ENCODE measurements at places on chromosomes 2 and 18.

DNA sequence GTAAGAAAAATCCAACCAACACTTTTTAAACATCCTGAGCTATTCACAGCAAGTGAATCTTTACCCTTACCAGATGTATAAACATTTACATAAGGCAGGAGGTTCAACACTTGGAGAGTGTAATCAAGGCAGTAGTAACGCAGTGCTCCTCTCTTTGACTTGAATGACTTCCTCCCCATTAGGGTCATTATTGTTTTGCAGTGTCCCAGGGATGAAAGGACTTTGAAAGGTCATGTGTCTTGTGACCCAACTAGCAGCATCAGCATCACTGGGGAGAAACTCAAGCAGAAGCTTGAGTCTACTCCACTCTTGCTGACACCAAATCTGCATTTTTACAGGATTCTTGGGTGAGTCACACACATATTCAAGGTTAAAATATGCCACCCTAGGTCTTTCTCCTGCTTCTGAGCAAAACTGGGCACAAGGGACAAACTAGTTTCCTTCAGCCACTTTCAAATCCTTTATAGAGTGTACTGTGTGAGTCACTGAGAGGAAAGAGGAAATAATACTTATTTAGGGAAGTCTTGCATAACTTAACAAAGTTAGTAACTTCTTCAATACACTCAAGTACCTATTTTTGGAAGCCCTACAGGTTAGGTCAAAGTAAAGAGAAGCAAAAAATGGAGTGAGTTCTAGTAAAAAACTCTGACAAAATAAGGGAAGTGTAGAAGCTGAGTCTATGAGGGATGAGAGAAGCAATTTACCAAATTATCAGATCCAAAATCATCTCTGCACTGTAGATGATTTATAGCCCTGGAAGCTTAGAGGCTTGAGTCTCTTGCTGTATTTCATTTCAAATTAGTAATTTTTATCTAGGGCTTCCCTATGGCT lies 51.0 kb upstream of the EML4 start:
- DNase-seq: no peak

GRCh38 chr2:136051001-136051724 lies 65.7 kb upstream of the DARS1 start:
- DNase-seq: no peak

DNA sequence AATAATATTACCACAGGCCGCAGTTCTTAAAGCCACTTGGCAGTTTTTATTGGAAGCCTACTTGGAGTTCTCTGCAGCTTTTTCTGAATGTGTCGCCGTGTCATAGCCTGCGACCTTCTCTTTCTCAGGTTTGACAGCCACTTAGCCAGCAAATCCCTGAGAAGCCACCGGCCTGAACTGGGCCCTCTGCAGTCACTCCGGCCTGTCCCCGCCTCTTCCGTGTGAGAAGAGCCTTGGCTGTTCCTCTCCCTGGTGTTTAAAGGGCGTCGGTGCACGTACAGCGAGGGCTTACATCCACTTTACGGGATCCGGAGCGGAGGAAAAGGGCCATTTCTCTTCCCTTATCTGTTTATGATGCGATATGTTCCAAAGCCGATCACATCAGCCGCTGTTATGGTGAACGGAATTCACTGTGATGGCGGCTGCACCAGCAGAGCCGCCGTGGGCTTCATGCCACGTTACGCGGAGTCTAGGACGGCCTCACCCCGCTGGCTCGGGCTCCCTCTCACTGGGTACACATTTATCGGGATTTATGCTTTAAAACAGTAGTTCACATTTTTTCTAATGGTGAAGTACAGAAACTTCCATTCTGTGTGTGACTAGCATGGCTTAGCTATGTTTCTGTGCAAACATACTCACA lies 66.8 kb downstream of the GBX2 start:
- no peak for DNase-seq

DNA sequence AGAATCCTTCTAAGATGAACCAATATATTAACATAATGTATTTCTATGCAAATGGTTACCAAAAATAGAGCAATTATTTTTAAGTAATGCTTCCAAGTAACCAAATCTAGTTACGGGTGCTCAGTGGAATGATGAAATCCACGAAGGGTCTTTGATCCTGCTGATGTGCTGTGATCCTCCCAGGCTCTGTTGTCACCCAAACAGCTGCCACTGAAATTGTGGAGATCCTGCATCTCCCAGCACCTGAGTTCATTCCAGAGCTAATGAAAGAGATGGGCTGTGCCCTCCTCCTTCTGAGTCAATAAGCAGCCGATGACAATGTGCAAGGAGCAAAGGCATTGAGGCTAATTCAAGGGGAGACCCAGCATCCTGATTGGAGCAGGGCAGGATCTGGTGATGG lies 362.4 kb upstream of the SOX11 start:
- no peak for DNase-seq

DNA sequence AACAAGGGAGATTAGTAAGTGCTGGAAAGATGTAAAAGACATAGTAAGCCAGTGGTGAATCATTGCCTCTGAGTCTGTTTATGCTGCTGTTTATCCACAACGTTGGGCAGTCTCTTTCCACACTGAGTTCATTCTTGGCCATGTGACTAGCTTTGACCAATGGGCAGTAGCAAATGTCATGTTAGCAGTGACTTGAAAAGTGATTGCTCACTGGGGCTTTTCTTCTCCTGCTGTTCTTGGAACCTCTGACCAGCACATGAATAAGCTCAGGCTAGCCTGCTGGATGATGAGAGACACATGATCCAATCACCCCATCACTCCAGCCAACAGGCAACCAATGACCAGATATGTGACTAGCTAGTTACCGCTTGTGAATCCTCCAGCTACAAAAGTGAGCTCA lies 360.4 kb downstream of the SLC4A3 start:
- DNase-seq: no peak
